Activated naive CD4-positive, alpha-beta T cell treated with anti-CD3 and anti-CD28 coated beads, Interleukin-2, amount 50 U/mL, for 72 hours (primary cell): ENCODE measurements at places on chromosomes 13 and 19. TPM values are rescaled to one million over a fixed set of nuclear protein-coding genes. Genes with fewer than 3 reads are reported as not detected.

- no peak for DNase-seq
Observed at GRCh38 chr13:100108913-100109507, 20.1 kb downstream of the PCCA start.

DNA sequence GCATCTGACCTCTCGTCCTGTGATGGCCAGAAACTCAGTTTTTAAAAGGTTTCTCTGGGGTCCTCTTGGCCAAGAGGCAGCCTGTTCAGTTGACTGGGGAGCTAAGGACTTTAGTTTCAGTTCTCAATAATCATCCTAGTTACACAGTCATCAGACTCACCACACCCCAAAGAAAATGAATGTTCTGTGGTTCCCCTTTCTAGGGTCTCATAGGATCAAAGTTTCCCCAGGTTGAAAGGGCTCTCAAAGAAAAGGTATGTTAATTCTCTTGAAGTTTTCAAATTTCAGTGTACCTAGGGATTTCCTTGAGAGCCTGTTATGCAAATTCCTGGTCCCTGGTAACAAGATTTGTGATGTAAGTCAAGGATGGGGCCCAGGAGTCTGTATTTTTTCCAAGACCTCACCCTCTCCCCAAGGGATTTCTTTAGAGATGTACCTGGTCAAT, 94.9 kb downstream of the FAM216B start:
- DNase-seq: no peak

DNA sequence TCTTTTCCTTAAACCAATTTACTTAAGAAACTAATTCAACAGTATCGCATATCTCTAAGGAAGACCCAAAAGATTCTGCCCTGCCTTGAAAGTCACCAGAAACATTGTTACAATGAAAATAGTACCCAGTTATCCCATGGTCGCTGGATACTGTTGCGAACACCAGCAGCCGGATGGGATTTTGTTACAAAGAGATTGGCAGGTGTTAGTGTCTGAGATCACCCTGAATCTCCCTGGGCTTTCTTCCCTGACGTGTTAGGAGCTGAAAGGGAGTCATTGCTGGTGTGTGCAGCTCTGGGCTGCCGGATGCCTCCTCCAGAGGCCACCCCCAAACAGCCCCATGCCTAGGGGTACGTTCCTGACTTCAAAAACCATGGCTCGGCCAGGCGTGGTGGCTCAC, 38.2 kb downstream of the PTPRS start:
- DNase-seq: no peak

- no peak for DNase-seq
Observed at GRCh38 chr19:4264812-4265211, 14.3 kb upstream of the SHD start.

DNA sequence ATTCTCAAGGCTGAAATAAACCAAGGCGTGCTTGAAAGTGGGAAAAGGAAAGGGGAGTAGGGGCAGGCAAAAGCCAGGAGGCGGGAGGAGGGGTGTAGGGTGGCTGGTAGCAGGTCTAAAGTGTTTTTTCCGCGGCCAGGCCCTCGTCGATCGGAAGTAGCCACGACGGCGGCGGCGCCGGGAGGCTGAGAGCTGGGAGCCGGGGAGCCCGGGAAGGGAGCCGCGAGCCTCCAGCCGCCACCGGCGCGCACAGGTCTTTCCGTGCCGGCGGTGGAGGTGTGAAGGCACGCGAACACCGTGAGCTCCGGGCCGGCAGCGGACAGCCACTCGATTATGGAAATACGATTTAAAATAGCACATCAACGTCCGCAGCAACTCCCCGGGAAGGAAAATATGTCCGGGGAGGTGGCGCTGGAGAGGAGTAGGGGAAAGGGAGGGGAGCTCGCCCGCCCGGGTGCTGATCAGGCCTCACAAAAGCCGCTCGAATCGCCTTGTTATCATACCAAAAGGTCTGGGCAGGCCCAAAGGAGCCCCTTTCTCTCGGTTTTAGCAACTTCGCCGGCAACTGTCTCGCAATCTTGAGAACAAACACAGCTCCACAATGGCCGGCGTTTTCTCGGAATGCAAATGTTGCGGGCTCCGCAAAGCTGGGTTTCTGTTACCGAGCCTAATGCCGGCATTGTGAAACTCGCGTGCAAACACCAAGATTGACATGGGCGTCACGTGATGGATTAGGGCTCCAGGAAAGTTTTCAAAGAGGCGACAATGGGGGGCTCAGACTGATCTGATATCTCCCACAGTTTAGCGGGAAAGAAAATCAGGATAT, 2.9 kb upstream of the PCDH8 start:
- peak; percentile 7 for DNase-seq

GRCh38 chr13:77751513-77752456, 54.3 kb downstream of the SLAIN1 start:
- no peak for DNase-seq

FFAR2 gene
- not detected for total RNA-seq

TICAM1 gene
- total RNA-seq: 27.5 TPM
